ENCODE measurements at places on chromosomes 5 and 9.

DNA sequence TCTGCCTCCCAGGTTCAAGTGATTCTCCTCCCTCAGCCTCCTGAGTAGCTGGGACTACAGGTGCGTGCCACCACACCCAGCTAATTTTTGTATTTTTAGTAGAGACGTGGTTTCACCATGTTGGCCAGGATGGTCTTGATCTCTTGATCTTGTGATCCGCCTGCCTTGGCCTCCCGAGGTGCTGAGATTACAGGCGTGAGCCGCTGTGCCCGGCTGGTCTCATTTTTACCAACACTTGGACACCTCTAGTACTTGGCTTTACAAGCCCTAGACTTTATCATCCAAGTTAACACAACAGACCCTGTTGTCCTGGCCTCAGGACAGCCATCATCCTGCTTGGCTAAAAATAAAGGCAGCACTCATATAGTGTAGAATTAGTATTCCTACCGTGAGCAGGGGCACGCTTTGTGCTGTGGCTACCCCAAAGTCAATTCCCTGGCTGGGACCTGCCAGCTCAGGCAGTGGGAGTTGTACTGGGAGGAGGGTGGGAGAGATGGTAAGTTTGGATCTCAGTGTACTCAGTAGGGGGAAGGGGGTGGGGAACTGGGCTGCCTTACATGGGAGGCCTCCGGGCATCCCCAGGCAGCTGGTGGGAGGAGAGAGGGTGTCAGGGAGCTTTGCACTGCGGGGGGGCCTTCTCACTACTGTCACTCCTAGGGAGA, 6.6 kb downstream of the PDZD2 start:
- no peak for DNase-seq

DNA sequence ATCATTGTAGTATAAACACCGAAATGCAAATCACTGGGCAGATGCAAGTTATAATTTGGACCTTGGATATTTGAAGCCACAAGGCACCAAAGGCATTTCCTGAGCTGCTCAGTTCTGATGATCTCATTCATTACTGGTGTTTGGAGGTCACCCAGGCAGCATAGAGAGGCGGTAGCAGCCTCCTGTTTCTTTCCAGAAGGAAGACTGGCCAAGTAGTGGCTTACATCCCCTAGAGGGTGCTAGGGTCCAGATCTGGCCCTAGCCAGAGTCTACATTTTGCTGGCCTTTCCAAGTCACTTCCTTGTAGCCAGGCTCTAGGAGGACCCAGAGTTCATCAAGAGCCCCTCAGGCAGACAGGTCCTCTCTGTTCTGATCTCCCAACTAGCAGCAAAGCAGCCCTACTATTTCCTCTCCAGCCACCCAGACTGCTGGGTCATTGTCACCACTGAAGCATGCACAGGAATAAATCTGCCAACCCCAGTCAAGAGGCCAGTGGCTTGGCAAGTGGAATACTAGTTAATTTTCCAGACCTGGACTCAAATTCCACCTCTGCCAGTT, 33.4 kb upstream of the TTC1 start:
- DNase-seq, result no peak

DNA sequence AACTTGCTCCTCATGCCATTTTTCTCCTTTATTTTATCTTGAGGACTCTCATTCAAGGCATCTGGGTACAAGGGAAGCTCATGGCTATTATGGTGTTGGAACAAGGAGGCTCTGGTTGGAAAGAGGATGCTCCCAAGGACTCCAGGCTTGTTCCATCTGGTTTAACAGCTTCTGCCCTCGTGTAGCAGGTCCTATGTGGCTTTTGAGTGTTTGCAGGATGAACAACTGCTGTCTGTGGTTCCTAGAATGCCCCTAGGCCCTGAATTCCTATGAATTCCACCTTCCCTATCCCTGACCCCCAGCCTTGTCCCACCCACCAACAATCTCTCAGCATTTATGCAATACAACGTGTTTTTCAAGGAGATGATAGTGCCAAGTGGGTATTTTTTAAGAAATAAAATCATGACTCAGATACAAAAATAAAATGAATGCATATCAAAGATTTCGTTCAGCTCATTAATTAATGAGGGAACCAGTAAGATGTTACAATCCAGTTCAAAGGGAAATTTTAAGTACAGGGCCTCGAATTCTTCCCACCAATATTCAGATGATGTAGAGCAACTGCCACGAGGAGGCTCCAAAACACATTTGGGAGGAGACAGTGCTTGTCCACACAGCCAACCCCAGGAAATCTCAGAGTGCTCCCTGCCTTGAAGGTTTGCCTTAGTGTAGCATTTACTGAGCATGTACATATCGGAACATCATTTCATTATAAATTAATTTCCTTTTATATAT, 182.0 kb downstream of the MUSK start:
- no peak for DNase-seq

- DNase-seq, result no peak
These were observed 23.5 kb downstream of the GKAP1 start for GRCh38 chr9:83794051-83794450.

DNA sequence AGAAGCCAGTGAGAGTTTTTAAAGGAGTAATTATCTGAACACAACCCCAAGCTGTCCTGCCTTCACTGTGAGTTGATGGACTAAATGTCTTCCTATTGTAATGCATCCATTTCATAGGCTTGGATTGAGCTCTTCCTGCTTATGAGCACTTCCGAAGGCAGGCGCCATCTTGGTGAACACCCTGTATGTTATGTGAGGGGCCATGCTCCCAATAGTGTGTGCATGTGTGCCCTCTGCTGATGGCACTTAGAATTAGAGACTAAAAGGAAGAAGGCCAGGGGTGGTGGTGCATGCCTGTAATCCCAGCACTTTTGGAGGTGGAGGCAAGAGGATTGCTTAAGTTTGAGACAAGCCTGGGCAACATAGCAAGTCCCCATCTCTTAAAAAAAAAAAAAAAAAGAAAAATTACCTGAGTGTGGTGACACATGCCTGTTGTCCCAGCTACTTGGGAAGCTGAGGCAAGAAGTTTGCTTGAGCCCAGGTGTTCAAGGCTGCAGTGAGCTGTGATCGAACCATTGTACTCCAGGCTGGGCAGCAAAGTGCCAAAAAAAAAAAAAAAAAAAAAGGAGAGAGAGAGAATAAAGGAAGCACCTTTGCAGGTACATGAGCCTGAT, 65.0 kb downstream of the C9orf152 start:
- no peak for DNase-seq

GRCh38 chr5:150189728-150190502, at the start of gene SLC6A7:
SLC6A7 (plus strand) TSS chr5:150190062; CDS start chr5:150190328, 266 bp downstream.
- no peak for DNase-seq

DNA sequence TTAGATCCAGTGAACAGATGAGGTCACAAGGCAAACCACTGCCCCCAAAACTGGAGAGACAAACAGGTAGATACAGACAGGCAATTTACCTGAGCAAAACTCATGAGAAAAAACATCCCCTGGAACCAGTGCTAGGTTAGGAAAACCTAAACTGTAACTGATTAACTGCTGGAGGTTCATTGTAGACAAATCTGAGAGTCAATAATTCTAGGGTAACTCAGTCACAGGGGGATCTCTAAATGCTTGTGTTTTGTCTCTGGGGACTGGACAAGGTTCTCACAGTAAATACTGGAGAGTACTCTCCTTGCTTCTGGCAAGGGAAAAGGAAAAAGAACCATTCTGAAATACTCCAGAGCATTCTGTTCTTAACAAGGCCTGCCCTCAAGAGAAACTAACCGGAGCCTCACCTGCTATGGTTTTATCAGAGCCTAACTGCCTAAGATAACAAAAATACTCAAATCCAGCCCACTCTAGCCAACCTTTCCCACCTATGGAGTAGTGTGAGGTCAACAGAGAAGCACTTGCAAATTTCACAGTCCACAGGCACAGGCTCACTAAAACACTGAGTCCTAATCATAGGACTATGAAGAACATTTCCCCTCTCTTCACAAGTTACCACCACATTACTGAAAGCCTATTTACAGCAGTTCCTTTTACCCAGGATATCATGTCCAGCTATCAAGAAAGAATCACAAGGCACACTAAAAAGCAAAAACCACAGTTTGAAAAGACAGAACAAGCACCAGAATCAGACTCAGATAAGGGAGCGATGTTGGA, 139.9 kb upstream of the ACOT12 start:
- no peak for DNase-seq

DNA sequence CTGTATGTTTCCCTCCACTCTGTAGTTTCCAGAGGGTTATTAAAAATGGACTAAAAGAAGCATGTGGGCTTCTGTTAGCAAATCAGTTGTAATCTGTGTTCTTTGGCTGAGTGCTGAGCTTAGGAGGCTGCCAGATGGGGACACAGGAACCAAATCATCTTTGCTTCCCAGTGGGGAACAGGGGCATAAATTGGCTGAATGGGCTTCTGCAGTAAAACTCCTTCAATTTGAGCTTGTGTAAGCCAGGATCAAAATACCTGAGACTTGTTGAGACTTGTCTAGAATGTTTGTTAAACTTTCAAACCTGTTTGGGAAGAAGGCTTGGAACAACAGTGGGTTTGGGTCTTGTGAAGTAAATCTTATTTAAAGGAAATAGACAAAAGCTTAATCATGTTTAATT, 32.2 kb upstream of the TNFAIP8 start:
- no peak for DNase-seq

DNA sequence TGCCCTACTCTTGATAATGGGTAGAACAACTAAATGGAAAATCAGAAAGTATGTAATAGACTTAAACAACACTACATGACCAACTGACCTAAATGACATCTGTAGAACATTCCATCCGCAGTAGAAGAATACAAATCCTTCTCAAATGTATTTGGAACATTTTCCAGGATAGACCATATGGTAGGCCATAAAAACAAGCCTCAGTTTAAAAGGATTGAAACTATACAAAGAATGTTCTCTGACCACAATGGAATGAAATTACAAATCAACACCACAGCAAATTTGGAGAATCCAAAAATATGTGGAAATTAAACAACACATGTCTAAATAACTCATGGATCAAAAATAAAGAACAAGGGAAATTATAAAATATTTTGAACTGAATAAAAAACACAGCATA, 189.2 kb downstream of the NDUFS4 start:
- no peak for DNase-seq

DNA sequence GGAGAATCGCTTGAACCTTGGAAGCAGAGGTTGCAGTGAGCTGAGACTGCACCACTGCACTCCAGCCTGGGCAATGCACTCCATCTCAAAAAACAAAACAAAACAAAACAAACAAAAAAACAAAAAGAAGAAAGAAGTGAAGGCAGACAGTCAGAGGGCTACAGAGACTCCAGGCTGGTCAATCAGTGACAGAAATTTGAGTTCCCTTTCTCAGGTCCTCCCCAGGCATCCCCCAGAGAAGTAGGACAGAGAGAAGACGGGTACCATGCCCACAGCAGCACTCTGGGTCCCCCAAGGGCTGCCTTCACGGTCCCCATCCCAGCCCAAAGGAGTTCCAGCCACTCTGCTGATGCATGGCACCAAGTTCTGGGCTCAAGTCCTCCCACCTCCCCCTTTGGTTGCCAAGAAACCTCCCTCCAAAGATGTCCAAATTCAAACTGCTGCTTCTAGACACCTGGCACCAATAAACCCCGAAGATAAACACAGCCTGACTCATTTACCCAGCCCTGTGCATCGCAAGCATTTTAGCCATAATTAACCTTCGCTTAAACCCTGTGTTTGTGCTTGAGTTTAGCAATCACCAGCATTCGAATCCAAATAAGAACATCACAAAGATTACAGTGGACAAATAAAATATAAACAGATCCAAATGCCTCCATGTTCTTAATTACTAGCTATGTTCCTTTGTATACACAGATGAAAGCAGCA, 24.0 kb downstream of the SEMA4D start:
- no peak for DNase-seq

- DNase-seq, result no peak
These were observed 17.5 kb downstream of the CCDC180 start for GRCh38 chr9:97324954-97325353.

DNA sequence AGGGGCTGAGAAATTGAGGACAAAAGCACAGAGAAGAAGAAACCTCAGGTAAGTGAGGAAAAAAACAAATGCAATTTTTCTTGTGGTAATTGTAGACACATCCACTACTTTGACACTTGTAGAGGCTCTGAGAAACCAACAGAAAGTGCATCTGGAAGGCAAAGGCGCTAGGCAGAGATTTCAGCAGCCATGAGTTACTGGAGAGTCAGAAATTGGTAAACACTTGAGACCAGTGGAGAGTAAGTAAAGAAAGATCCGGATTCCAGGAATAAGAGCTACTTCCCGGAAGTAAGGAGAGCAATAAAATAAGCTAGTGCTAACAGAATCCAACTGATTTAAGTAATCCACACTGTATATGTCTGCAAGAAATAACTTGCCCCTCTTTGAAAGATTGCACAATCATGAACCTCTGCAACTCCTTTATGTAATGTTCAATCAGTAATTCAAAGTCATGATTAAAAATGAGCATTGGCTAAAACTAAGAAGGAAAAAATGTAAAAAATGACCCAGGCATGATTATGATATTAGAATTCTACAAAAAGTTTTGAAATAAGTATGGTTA, 382.1 kb downstream of the CDH18 start:
- DNase-seq, result no peak

GRCh38 chr9:124198331-124198730, 59.4 kb upstream of the NEK6 start:
- no peak for DNase-seq

- no peak for DNase-seq
These were observed 30.4 kb downstream of the ELP1 start for GRCh38 chr9:108903420-108904103.

DNA sequence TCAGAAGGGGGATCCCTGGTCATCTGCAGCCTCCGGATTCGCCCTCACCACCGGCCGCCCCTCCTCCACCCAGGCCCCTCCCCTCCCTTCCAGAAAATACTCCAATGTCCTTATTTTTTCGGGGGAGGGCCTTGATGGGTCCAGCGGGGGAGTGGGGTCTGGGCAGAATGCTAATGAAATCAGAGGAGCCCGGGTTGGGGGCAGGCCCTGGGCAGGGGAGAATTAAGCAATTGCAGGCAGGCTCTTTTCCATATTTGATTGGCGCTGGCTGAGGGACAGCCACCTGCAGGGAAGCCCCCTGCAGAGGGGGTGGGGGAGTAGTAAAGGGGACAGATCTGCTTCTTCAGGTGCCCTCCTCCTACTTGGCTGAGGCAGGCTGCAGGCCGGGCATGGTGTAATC, 21.3 kb downstream of the PRRX2 start:
- DNase-seq, result no peak

GRCh38 chr5:72183101-72183520, 75.8 kb downstream of the MAP1B start:
- no peak for DNase-seq

- DNase-seq, result no peak
These were observed 101.7 kb downstream of the TMC1 start for GRCh38 chr9:72623156-72623555.

Data from esophagus squamous epithelium (tissue), 5 donors.